ENCODE measurements at places on chromosomes 3 and 15. TPM values are rescaled to one million over a fixed set of nuclear protein-coding genes. Genes with fewer than 3 reads are reported as not detected.

- no peak for DNase-seq
Observed at GRCh38 chr3:42529468-42529867, 27.0 kb downstream of the VIPR1 start.

DNA sequence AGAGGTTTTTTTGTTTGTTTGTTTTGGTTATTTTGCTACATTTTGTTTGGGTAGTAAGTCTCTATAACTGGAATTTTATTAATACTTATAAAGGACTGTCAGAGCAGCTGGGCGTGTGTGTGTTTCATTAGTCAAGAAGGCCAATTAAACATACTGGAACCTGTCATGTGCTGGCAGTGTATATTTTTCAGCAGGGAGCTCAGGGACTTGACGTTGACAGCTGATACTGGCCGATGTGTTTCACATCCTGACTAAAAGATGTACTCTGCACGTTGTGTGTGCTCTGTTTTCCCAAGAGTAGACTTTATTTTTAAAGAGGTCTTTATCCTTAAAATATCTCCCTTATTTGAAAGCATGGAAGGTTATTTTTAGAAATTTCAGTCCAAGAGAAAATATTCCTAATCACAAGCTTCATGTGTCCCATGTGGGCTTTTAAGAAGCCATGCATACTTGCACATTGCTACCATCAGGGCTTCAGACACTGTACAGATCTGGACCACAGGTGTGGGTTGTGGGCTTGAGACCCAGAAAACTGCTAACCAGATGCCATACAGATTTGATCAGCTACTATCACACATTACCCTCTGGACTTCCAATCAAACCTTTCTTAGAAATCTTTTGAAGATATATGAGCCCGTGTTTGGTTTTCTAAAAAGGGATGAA is 135.9 kb downstream of the FEZF2 start:
- DNase-seq: no peak

DNA sequence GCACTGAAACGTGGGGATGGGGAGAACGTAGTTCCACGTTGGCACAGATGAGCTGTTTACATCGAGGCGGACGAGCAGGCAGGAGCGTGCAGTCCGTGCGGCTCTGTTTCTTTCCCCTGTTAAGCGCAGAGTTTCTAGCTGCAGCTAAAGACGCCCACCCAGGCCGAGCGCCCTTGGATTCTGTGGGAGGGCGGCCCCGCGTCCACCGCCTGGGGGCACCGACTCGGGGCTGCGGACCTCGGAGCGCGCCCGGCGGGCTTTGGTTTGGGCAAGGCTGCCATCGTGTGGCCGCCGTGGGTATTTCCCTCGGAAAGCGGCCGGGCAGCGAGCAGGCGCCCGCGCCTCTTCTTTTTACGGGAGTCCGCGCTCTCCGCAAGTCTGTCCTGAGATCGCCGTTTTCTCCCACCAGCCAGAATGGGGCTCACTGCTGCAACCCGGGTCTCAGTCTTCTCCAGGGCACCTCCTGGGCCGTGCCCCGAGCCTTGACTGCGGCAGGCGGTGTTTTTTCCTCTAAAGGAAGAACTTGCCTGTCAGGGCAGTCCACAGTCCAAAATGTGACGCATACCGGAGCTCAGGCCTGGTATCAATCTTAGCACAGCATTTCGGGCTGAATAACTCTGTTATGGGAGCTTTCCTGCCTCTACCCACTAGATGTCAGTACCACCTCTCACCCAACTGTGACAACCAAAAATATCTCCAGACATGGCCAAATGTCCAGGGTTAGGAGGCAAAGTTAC is 219.9 kb upstream of the IGF1R start:
- peak; percentile 83 for DNase-seq

- no peak for DNase-seq
Observed at GRCh38 chr3:156818890-156819289, 7.3 kb upstream of the LEKR1 start.

GRCh38 chr15:36810656-36811449 is 231.4 kb downstream of the CDIN1 start:
- DNase-seq: no peak

DNA sequence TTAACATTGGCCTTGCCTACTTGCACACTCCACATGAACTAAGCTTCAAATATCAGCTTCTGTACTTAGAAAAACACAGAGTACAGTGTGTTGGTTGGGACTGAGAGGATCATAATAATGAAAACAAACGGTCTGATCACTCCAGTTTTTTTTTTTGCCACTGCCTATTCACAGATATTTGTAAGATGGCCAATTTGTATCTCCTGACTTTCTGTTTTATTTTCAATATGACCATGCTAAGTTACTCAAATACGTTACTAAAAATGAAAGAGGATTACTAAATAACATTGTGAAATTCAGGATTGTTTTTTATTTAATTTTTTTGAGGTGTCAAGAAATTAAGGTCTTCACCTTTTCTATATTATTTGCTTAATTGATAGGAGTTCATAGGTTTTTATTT is 595.1 kb downstream of the TUSC7 start:
- DNase-seq: no peak

DNA sequence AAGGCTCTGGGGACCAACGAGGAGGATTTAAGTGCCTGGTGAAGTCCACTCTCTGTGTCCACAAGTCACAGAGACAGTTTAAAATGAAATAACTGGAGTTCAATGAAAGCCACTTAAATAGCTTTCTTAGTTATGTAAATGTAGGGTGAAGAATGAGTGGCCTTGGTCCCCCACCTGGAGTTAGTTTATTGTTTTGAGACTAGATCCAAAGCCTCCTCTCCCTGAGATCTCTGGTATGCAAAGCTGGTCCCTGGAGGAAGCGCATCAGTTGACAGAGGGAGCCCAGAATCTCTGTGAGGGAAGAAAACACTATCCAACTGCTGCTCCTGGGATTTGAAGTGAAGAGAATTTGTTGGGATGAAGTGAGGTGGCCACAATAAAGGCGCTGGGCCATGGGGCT is 40.5 kb downstream of the EXOG start:
- no peak for DNase-seq

DNA sequence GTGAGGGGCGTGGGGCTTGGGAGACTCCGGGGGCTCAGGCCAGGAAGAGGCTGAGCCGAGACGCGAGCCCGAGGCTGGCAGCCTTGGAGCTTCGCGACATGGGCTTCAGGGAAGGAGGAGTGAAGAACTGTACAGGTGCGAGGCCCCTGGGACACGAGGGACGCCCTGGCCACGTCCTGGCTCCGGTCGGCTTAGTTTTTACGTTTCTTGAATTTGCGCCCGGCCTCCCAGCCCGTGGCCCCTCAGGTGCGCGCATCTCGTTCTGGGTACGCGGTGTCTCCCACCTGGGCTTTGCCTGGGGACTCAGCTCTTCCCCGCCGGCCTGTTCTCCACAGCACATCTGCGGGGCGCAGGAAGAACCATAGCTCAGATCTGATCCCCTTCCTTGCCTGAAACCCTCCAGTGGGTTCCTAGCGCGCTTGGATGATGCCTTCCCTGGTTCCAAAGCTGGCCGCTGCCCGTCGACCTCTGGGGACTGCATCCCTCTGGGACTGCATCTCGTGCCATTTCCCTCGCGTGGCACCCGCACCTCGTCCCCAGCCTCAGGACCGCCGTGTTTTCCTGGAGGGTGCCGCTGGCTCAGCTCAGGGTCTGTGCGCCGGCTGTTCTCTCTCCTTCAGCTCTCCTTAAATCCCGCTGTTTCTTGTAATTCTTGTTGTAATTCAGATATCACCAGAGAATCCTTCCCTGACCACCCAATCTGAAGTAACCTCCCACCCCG is 614 bp downstream of the CHCHD6 start:
- DNase-seq: no peak

DNA sequence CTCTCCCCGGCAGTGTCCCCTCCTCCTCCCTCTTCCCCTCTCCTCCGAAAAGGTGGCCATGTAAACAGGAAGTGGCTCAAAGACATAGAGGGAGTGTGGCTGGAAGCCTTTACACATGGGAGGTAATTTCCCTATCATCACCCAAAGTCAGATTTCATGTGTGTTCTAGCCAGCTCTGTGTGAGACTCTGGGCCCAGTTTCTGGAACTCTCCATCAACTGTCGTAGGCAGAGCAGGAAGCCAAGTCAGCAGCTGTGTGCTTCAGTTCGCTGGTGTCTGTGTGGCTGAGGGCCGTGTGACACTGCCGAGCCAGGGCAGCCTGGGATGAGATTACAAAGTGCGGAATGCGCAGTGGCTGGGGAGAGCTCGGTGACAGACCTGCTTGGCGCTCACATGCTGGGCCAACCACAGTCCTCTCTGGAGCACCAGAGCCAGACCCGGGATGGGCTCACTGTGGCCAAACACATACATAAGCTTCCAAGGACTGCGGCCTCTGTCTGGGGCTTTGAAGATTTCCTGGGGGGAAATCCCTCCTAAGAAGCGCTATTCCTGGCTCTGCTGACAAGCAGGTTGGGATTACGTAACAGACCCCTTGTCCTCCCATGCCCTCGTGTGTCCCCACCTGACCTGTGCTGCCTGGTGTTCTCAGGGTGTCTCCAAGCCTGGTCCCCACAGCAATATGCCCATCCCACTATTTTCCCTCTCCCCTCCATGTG is 50.7 kb downstream of the UMPS start:
- DNase-seq: peak; percentile 62

DNA sequence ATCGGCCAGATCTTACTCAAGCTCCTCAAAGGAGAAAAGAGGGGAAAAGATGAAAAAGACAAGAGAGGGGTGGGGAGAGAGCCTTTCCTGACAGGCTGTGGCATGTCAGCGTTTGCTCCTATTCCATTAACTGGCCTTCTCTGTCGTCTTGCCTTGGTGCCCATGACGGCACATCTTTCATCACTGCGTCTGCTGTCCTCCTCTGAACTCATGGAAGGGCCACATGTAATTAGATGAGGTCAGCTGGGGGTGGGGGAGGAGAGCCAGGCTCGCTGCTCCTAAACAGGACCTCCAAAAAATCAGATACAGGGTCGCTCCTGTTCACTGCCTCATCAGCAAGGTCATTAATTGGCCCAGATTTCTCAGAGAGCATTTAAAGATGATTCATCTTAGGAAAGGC is 49.7 kb downstream of the LRTM1 start:
- DNase-seq: no peak

DNA sequence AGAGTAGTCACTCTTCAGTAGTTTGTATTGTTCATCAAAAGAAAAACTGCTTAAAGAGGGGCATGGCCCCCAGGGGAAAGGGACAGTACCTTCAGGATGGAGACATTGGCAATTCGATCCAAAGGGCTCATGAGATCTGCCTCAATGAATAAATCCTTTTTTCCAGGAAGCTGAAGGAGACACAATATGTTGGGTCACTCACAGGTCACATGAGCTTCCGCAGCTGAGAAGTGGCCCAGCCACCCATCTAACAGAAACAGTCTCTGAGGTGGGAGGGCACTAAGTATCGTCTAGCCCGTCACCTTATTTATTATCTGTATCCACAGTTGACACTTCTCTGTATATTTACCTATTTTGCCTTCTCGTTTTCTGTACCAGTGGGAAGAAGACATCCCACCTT is 4.7 kb downstream of the VPS33B start:
- DNase-seq: no peak

DNA sequence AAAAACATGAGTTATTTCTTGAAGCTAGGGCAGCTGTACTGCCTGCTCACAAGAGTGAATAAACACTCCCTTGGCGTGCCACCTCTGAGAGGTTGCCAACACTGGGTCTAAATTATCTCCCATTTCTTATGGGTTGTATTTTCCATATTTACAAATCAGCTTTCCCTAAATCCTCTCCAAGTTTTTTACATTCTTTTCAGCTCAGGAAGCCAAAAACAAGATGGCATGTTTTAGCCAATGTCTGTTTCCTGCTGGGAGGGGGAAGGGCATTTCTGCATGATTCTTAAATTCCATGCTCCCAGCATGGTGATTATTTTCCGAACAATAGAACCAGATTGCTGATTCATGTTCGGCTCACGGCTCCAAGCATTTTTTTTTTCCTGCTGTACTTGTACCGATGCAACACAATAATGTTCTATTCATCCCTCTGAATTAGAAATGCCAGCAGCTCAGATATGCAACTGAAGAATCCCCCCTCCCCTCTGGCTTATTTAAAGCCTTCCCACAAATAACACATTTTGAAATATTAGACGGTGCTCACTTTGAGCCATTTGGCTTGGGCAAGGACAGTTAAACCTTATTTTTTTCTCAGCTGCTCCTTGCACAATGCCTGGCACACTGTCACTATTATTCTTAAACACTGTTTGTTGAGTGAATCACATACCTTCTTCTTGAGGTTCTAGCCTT is 252.5 kb downstream of the THRB start:
- no peak for DNase-seq

GOLGA8T gene
- polyA plus RNA-seq: 0.28 TPM

POLR2H gene
- polyA plus RNA-seq: 157 TPM

RPL39L gene
- polyA plus RNA-seq: 10.9 TPM
